ENCODE measurements at places on chromosomes 4 and X. TPM values are rescaled to one million over a fixed set of nuclear protein-coding genes. Genes with fewer than 3 reads are reported as not detected.

The ZCCHC18 gene
- total RNA-seq = 2.6 TPM

DNA sequence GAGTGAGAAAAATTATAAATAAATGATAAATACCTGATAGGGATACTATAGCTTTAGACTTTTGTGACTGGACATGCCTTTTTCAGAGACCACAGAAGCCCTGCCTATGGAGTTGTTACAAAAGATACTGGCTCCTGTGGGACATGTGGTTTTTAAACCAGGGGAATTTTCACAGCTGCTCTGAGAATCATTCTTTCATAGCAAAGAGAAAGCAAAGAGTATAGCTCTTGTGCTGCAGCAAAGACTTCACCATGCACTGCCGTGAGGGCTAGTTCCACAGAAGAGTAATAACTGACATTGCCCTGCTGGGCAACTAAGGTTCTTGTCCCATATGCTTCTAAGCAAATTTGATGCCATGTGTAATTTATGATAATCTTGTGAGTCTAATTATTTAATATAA is 98.2 kb downstream of the MAPK10 start:
- no peak overlapping the region for H3K4me3 ChIP-seq
- H3K36me3 ChIP-seq = no peaks in the 10 kb centered on the region
- no peaks in the 10 kb centered on the region for H3K27me3 ChIP-seq
- H3K27ac ChIP-seq = no peak overlapping the region

DNA sequence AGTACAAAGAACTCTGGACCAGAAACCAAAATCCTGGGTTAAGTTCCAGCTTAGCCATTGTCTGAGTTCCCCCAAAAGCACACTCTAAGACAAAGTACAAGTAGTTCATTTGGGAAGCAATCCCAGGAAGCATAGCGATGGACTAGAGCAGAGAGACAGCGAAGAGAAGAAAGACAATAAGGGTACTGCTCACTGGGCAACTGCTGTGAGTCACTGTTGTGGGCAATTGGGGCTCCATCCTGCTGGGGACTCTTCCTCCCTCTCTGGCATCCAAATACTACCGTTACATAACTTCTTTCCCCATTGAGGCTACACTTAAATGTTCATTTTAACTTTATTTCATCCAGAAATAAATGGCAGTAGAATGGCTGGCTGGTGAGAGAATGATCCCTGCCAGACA is 14.1 kb downstream of the SRPX start:
- no peak overlapping the region for H3K4me3 ChIP-seq
- no peak overlapping the region for H3K27ac ChIP-seq
- no peaks in the 10 kb centered on the region for H3K27me3 ChIP-seq
- H3K36me3 ChIP-seq = no peaks in the 10 kb centered on the region
- DNase-seq = no peak

The TEX11 gene
- 0.18 TPM for total RNA-seq

- H3K36me3 ChIP-seq = no peaks in the 10 kb centered on the region
- no peaks in the 10 kb centered on the region for H3K4me1 ChIP-seq
- no peaks in the 10 kb centered on the region for H3K27me3 ChIP-seq
- no peak for DNase-seq
Observed at GRCh38 chr4:138292321-138292720, 50.2 kb upstream of the SLC7A11 start.

- no peaks in the 10 kb centered on the region for H3K27me3 ChIP-seq
- peaks cover 6% of the 10 kb centered on the region for H3K36me3 ChIP-seq
- H3K4me1 ChIP-seq = no peaks in the 10 kb centered on the region
- no peak for DNase-seq
- no peak overlapping the region for H3K27ac ChIP-seq
- H3K4me3 ChIP-seq = no peak overlapping the region
Observed at GRCh38 chrX:143435916-143436315, 81.4 kb downstream of the SPANXN3 start.
